ENCODE measurements at places on chromosomes 7 and 10. TPM values are rescaled to one million over a fixed set of nuclear protein-coding genes. Genes with fewer than 3 reads are reported as not detected.

DNA sequence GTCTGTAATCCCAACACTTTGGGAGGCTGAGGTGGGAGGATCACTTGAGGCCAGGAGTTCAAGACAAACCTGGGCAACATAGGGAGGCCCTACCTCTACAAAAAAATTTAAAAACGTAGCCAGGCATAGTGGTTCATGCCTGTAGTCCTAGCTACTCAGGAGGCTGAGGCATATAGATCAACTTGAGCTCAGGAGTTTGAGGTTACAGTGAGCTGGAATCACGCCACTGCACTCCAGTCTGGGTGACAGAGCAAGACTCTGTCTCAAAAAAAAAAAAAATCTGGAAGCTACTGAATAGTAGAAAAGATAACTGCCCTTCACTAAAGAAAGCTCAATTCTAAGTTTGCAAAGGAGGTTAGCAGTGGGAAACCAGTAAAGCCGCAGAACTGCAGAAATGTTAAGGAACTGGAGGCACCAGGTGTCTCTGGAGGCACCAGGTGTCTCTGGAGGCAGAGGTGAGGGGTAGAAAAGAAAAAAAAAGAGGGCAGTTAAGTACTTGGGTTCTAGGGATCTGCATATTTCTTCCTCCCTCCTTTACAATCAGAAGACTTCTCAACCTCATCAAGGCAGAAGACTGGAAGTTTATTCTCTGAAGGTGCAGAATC lies 56.5 kb downstream of the RNLS start:
- DNase-seq, result peak; percentile 58

Gene OGDHL
- under 0.01 TPM for total RNA-seq

DNA sequence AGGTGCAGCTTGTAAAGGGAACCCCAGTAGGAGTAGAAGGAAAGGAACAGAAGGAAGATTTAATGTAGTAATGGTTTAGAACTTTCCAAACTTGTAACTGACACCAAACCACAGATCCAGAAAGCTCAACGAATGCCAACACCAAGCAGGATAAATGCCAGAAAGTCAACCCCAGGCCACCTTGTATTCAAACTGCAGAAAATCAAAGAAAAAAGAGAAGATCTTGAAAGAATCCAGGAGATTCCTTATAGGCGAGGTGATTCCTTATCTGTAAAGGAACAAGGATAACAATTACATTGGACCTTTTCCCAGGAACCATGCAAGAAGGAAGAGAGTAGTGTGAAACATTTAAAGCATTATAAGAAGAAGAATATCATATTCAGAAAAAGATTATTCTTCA lies 93.6 kb downstream of the NKX6-2 start:
- no peak for DNase-seq

DNA sequence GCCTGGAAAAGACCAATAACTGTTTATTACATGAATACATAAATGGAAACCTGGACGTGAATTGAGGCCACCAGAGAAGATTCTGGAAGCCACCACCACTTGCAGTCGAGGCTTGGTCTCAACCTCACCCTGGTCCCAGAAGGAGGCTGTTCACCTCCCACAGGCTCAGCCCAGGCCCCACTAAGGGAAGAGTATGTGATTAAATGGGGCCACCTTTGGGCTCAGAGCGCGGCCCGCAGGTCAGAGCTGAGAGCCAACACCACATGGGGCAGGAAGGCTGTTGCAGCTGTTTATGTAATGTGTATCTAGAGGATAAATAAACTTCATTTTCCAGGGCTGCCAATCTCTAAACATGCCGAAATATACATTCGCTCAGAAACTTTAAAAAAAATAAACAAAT lies 17.6 kb upstream of the FGFR2 start:
- no peak for DNase-seq

Gene CHN2
- total RNA-seq, result 0.33 TPM

DNA sequence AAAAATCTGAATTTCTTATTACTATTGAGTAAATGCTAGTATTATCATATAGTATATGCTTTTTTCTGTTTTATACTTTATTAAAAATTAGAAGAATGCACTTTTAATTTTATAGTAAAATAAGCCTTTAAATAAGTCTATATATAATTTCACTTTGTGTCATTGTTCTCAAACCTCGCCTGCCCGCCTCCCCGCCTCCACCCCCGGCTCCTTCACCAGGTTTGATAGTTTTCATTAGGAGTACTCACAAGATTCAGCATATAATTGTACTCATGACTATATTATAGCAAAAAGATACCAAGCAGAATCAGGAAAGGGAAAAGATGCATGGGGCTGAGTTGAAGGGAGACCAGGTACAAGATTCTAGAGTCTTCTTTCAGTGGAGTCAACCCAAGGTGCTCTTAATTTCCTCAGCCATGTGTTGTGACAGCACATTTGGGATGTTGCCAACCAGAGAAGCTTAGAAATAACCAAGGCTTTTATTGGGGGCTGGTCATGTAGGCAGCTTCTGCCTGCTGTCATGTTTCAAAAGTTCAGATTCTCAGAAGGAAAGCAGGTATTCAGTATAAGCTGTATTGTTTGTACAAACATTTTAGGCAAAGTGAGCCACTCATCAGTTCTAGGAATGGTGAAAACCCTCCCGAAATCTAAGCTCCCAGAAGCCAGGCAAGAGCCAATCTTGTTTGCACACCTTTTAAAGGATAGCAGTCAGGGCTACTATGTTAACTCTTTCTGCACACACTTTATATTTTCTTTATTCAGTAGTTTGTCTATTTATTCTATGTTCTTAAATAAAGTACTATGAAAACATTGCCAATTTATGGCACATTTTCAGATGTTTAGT lies 12.3 kb downstream of the NHLRC2 start:
- DNase-seq, result no peak

DNA sequence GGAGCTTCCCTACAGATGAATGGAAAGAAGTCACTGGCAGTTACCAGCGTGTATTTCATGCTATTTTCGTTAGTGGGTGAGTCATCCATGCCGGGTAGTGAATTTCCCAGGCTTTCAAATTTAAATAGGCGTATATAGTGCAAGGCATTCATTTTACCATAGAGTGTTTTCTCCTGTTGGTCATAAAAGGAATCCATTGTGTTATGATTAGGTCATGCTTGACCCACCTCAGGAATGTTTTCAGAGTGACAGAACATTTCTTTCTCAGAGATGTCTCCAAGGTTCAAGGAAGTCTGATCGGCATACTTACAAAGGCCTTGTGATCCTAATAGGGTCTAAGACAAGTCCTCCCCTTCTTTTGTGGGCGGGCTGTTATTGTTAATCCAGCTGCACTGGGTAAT lies 110.7 kb downstream of the AKR1D1 start:
- DNase-seq, result no peak

- DNase-seq, result no peak
Observed at GRCh38 chr7:151040616-151041375, 7.5 kb upstream of the ASIC3 start.

Gene KIF11
- total RNA-seq, result 8.9 TPM

- no peak for DNase-seq
Observed at GRCh38 chr10:88731296-88731695, 25.2 kb downstream of the LIPK start.

Gene CUZD1
- total RNA-seq, result 0.50 TPM
